ENCODE measurements at places on chromosomes 13 and 19. TPM values are rescaled to one million over a fixed set of nuclear protein-coding genes. Genes with fewer than 3 reads are reported as not detected.

Gene TSSK6
- 2.8 TPM for total RNA-seq

Gene PRR36
- 0.46 TPM for total RNA-seq

Gene LHB
- not detected for total RNA-seq

Gene ZNF790
- total RNA-seq = 3.3 TPM

Data from left colon (tissue), 2 donors.